ENCODE measurements at places on chromosomes 1 and 21. TPM values are rescaled to one million over a fixed set of nuclear protein-coding genes. Genes with fewer than 3 reads are reported as not detected.
A peak's percentile ranks its signal among the peaks of the same experiment; 100 is the strongest.

Gene A3GALT2
- total RNA-seq = not detected

Gene DDI2
- total RNA-seq = 13.0 TPM

Gene OR10K2
- total RNA-seq = not detected

Gene TRIM67
- not detected for total RNA-seq

Gene RXFP4
- not detected for total RNA-seq

Gene OR2T8
- total RNA-seq = not detected

Gene GPR37L1
- total RNA-seq = not detected

DNA sequence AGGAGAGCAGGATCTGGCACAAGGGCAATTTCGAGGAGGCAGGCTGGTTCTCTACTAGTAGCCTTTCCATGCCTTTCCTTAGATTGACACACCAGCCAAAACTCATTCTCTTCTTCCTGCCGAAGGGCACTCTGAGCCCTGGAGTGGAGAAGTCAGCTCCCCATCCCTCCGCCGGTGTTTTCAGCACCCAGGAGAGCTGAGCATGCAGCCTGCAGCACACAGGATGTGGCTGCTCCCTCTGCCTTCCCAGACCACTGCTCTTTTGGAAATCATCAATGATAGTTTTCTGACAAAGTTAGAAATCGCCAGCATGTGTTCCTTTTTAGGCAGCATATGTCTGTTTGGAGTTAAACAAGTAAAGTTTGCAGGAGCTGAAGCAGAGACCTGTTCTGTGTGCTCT, 11.7 kb downstream of the RNU5D-1 start:
- DNase-seq = no peak

GRCh38 chr1:147641695-147642592, 28.4 kb downstream of the ACP6 start:
- DNase-seq = peak; percentile 40

DNA sequence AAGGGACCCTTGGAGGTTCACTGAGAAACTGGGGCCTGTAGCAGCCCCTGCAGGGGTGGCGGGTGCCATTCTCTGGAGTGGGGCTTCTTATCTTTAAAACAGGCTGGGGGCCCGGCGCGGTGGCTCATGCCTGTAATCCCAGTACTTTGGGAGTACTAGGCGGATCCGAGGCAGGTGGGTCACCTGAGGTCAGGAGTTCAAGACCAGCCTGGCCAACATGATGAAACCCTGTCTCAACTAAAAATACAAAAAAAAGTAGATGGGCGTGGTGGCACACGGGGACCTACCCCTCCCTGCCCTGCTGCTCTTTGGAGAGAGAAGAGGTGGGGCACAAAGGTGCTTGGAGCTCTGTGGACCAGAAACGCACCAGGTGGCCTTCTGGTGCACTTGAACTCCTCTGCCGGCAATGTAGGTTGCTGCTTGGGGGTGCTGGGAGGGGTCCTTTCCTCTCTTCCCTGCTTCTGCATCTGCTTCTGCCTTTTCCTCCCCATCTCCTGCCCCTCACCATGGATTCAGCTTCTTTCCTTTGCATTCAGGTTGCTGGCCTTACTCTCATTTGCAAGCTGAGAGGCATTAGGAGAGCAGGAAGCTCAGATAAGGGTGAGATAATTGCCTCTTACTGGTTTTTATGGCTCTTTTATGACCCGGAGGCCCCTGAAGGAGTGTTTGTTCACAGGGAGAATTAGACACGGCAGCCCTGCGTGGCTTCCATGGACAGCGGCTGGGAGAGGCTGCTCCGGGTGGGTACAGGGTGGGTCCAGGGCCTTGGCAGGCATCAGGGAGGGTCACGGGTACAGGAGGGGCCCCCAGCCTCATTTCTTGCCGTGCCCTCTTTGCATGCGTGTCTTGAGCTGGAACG, 57.4 kb downstream of the ARHGEF10L start:
- no peak for DNase-seq

DNA sequence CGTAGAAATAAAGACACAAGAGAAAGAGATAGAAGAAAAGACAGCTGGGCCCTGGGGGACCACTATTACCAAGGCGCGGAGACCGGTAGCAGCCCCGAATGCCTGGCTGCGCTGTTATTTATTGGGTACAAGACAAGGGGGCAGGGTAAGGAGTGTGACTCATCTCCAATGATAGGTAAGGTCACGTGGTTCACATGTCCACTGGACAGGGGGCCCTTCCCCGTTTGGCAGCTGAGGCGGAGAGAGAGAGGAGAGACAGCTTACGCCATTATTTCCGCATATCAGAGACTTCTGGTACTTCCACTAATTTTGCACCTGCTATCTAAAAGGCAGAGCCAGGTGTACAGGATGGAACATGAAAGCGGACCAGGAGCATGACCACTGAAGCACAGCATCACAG, 4.1 kb upstream of the TPRG1L start:
- DNase-seq = no peak

- no peak for DNase-seq
These were observed 798.1 kb downstream of the ADGRL2 start for GRCh38 chr1:82598812-82599211.

DNA sequence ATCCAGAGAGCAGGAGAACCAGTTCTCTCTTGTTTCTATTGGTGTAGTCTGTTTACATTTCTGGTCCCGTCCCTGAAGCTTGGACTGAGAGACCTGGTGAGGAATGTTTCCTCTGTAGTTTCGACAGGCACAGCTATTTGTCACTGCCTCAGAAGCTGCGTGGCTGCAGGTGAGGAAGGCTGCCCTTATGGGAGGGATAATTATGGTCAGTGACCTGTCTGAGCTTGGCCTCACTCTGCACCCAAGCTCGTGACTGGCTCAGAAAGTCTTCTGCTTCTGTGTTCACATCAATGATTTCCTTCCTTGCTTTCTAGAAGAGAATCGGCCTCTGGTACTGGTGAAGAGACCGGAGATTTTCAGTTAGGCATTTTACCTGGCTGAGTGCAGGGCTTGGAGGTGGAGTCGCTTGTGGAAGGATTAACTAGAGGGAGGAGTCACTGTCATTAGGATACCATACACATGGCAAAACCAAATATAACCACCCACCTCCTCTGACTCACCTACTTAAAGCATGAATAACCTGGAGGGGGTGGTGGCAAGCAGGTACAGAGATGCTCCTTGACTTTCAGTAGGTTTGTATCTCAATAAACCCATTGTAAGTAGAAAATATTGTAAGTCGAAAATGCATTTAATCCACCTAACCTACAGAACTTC, 19.9 kb upstream of the WDR26 start:
- no peak for DNase-seq

GRCh38 chr1:155127105-155127966, at the start of gene EFNA1:
TSS of gene EFNA1 (plus strand) at chr1:155127876. CDS start at chr1:155127978, 102 bp downstream.
- peak; percentile 97 for DNase-seq

DNA sequence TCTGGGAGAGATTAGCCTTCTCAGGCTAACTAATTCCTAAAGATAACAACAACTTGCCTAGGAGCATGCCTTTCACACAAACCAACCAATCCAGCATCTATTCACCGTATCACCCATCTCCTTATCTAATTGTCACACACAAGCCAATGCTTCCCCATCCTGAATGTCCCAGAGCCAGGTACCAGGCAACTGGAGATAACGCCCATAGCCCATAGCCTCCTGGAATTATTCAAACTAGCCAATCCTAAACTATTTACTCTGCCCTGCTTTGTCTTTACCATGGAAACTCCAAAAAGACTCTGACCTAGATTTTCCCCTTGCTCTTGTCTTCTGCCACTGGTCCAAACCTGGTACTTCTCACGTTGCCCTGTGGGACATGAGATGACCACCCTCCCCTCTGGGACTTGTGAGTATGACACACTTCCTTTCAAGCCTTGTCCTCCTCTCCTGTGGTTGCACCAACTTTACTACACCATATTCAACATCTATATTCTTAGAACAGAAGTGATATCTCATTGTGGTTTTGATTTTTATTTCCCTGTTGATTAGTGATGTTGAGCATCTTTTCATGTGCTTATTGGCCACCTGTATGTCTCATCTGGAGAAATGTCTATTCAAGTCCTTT, 8.8 kb upstream of the ATG4C start:
- DNase-seq = no peak

- DNase-seq = peak; percentile 6
These were observed 206.0 kb downstream of the CENPF start for GRCh38 chr1:214808845-214809460.

GRCh38 chr1:165452336-165453130, 7.6 kb upstream of the RXRG start:
- no peak for DNase-seq

DNA sequence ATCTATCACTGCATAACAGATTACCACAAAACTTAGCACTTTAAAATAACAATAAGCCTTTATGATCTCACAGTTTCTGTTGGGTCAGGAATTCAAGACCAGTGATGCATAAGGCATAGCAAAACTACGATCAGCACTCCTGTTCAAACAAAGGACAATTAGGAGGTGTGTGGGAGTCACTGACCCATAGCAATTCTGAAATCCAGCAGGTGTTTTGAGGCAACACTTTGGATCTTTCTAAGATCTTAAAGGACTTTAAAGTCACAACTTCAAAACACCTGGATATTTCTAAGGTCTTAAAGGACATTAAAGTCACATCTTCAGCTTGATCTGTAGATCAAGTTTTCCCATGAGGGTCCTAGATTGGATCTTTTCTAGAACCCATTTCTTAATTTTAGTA, 35.3 kb downstream of the AKT3 start:
- DNase-seq = no peak

GRCh38 chr1:66452982-66453381, 81.0 kb upstream of the SGIP1 start:
- no peak for DNase-seq

DNA sequence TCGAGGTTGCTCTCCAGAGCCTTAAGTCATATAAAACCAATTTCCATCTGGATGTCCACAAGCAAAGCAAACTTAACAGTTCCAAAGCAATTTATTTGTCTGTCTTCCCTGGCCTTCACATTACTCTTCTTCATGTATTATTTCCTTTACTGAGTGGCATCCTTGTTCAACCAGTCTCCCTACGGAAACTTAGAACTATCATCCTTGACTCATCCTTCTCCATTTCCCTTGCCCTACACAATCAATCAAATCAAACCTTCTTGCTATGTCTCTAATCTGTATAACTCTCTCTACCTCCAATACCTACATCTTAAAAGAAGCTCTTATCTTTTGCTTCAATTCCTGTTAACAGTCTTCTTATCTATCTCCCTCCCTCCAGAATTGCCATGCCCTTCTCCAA, 25.4 kb downstream of the EGLN1 start:
- DNase-seq = no peak
